ENCODE measurements at places on chromosomes 6 and 20. TPM values are rescaled to one million over a fixed set of nuclear protein-coding genes. Genes with fewer than 3 reads are reported as not detected.

Gene MOCS3
- total RNA-seq: 5.8 TPM

DNA sequence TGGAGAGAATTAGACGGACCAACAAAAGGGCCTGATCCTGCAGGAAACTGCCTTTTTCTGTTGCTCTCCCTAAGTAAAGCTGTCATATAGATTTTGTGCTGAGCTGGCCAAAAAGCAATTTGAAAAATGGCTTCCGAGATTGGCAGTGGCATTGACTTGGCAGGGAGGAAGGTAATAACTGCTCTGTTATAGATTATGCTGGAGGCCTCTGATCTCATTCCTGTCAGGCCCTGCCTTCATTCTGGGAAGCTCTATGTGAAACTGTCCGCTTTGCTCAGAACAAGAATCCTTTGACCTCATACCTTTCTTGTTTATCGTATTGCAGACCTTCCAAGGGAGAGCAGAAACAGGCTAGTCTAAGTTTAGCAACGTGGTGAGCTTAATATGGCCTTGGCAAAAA lies 234.4 kb downstream of the PHACTR1 start:
- no peak for DNase-seq

DNA sequence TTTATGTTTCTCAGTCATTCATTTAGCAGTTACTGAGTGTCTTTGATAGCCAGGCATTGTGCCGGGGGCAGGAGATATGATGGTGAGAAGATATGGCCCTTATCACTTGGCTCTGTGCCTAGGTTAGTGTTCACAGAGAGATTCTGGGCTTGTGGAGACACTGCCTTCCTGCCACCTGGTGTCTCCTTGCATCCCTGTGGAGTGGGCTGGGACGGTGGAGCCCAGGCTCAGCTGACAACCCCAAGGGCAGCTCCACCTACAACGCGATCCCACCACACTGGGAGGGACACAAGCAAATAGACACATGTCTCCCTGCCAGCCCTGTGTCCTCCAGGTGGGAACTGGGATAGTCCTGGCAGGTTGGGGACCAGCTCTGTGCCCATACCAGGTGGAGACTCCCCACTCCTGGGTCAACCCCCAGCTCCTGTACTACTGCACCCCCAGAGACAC lies 30.3 kb upstream of the VEGFA start:
- no peak for DNase-seq

GRCh38 chr20:62122654-62123449 lies 577 bp downstream of the LSM14B start:
- DNase-seq: no peak

GRCh38 chr6:149334682-149335160 lies 17.2 kb downstream of the TAB2 start:
- DNase-seq: no peak

DNA sequence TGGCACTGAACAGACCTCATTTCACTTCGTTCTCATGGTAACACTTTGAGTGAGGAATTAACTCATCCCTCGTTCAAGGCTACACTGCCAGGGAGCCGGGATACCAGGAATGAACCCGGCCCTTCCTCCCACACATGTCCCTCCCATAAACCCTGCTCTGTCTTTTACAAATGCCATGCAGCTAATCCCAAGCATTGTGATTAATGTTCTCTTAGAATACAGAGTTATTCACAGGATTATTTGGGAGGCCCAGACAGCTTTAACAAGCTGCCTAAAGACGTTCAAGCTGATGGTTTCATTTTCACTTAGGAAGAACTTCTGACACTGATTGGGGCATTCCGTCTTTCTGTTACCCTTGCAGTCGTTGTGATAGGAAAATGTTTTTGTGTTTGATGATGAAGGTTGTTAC lies 42.5 kb upstream of the CD83 start:
- DNase-seq: no peak

DNA sequence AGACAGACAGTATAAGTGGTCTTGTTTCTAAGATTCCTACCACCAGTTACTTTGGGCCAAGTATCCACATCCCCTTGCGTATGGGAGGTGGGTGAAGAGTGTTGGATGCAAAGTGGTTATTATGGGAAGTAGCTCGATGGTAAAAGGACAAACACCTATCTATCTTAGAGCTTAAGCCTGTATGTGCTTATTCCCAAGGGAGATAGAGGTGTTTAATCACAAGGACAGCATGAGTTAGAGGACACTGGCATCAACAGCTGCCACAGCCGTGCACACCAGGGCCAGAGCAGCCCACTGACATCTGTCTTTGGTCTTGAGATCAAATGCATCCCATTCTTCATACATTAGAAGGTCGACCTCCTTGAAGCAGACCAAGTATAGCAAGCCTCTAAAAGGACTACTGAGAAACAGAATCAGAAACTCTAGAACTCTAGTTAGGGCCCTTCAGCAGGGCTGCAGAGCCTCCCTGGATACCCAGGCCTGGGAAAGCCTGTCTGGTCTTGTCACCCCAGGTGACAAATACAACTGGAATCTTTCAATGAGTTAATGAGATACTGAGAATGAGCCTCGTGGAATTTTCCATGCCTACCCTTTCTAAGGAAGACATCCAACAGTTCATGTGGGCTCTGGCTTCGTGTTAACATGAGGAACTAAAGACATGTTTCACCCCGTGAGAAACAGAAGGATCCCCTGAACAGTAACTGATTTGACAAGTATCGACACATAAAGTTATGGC lies 28.7 kb downstream of the TXNDC5 start:
- no peak for DNase-seq

GRCh38 chr6:115969930-115970273 lies 90.8 kb downstream of the FRK start:
- DNase-seq: no peak

Measured in Panc1 (cell line).